IPS-NIHi11 (cell line): ENCODE measurements at places on chromosomes 2 and 18.

GRCh38 chr2:54763636-54764291 lies 40.3 kb downstream of the EML6 start:
- peak; percentile 54 for DNase-seq

GRCh38 chr18:3624935-3625741 lies 175.2 kb downstream of the TGIF1 start:
- no peak for DNase-seq

GRCh38 chr2:165927353-165927752 lies 26.2 kb downstream of the TTC21B start:
- DNase-seq: no peak

GRCh38 chr2:141791521-141791920 lies 339.3 kb downstream of the LRP1B start:
- no peak for DNase-seq

DNA sequence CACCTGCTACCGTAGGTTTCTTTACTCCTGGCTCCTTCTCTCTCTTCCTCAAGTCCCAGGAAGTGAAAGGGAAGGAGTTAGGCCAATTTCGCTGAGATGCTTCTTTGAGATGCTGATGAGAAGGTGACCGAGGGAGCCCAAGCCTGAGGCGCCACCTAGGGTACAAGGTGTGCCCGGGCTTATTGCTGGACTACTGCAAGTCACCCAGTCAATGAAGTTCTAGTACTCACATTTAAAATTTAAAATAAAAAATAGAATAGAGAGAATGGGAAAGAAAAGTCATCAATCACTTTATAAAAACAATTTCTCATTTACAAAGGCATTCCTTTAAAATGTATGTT lies 45.3 kb downstream of the ACAA2 start:
- peak; percentile 74 for DNase-seq

DNA sequence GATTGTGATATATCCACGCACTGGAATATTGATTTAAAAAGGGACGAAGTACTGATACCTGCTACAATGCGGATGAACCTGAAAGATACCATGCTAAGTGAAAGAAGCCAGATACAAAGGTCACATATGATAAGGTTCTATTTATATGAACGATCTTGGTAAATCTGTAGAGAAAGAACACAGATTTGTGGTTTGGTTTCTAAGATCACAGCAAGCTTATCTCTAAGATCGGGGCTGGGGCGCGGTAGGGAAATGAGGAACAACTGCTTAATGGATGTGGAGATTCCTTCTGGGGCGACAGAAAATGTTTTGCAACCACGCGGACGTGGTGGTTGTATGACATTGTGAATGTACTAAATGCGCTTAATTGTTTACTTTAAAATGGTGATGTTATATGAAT lies 60.1 kb downstream of the NEDD4L start:
- DNase-seq: no peak
